ENCODE measurements at places on chromosomes 2 and 18.
A peak's percentile ranks its signal among the peaks of the same experiment; 100 is the strongest.

GRCh38 chr2:208096080-208096479, 28.2 kb downstream of the CRYGD start:
- DNase-seq, result no peak

- no peak for DNase-seq
Observed at GRCh38 chr2:104430359-104430740, 423.6 kb upstream of the POU3F3 start.

GRCh38 chr2:211380041-211380440, 823.6 kb downstream of the CPS1 start:
- no peak for DNase-seq

GRCh38 chr18:54247511-54248175, 21.7 kb upstream of the POLI start:
- no peak for DNase-seq

GRCh38 chr2:108542071-108542470, 7.8 kb downstream of the LIMS1 start:
- DNase-seq, result no peak

- peak; percentile 35 for DNase-seq
Observed at GRCh38 chr2:27901234-27901633, 10.7 kb downstream of the BABAM2 start.

DNA sequence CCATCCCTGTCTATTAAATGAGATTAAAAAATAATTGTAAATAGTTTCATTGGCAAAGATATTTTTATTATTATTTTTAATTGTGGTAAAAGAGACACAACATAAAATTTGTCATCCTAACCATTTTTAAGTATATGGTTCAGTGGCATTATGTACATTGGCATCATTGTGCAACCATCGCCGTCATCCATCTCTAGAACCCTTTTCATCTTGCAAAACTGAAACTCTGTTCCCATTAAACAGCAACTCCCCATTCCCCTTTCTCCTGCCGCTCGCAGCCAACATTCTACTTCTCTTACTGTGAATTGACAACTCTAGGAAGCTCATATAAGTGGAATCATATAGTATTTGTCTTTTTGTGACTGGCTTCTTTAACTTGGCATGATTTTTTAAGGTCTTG, 25.3 kb downstream of the LAMA3 start:
- no peak for DNase-seq

DNA sequence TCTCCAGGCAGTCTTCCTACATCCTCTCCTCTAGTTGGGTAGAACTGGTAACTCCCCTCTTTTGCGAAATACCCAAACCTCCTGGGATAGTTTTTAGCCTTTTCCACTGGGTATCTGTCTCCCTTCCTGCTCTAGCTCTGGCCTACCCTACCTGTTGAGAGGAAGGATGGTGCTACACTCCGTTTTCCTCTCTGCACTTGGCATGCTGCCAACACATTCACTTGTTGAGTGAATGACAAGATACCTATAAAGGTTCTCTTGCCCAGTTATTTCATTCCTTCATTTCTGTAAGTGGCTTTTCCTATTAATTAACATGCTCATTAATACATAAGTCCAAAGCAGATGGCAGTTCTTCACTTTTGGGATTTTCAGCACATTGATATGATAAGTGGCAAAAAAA, 293.8 kb downstream of the CNTNAP5 start:
- no peak for DNase-seq
